Activated naive CD4-positive, alpha-beta T cell treated with anti-CD3 and anti-CD28 coated beads, Interleukin-2, amount 50 U/mL, for 16 hours (primary cell): ENCODE measurements at places on chromosomes 16 and 17.

DNA sequence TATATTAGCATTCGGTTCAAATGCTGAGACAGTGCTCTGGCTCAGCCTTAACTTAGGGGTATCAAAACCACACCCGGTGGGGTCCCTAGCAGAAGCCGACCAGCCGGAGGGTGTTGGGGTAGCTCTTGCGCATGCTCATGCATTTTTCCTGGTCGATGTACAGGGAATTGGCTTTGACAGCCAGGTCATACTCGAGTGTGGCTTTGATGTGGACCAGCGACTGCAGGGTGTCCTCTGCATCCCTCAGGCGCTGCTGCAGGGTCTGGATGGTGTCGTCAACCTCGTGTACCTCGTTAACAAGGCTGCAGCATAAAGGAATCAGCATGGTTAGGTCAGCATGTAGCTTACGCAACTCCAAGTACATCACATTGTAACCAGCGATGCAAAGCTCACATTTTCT is 37.5 kb downstream of the TEKT3 start:
- DNase-seq = no peak

DNA sequence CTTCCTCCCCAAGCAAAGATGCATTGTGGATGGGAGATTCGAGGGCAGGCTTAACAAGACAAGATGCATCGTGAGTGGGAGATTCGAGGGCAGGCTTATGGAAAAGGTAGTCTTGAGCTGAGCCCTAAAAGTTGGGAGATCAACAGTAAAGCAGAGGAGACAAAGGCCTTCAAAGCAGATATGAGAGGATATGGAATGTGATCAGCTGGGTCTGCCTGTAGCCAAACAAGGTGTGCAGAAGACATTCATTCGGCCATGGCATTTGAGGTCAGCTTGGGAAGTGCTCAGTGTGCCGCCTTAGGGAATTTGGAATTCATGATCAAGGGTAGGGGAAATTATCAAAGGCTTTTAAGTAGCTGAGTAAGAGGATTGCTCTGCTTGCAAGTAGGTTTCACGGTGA is 39.5 kb downstream of the DNAH9 start:
- no peak for DNase-seq

DNA sequence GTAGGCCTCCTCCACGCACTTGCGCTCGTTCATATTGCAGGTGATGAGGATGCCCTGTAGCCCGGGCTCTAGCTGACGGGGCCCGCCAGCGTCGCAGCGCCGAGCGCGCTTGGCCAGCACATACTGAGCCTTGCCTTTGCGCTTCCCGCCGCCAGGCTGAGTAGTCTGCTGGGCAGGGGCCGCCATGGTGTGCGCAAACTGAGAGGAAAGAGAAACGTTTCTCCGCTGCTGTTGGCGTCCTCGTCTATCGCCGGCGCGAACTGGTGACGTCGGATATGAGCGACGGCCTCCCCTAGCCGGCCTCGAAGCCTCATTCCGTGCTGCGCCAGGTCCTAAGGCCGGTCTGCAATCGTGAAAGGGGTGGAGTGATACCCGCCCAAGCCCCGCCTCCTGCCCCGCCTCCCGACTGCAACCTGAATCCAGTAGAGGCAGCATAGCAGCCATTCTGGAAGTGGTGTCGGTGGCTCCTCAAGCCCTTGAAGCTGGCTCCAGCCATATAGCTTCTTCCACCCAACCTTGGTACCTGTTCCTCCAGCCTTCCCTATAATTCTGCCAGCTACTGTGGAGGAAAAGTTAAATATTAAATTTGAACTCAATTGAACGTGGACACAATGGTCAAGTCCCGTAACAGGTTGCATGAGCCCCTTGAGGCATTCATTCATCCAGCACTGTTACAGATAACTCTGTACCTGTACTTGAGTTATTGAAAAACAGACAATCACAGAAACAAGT is at the start of gene THUMPD1:
Gene THUMPD1, minus strand, starts transcription at position 265 of the 732 bp plus-strand sequence. Its CDS starts 79 bp downstream, at position 186.
- DNase-seq = peak; percentile 99

GRCh38 chr16:51172368-51172767 is 21.3 kb upstream of the SALL1 start:
- DNase-seq = no peak

DNA sequence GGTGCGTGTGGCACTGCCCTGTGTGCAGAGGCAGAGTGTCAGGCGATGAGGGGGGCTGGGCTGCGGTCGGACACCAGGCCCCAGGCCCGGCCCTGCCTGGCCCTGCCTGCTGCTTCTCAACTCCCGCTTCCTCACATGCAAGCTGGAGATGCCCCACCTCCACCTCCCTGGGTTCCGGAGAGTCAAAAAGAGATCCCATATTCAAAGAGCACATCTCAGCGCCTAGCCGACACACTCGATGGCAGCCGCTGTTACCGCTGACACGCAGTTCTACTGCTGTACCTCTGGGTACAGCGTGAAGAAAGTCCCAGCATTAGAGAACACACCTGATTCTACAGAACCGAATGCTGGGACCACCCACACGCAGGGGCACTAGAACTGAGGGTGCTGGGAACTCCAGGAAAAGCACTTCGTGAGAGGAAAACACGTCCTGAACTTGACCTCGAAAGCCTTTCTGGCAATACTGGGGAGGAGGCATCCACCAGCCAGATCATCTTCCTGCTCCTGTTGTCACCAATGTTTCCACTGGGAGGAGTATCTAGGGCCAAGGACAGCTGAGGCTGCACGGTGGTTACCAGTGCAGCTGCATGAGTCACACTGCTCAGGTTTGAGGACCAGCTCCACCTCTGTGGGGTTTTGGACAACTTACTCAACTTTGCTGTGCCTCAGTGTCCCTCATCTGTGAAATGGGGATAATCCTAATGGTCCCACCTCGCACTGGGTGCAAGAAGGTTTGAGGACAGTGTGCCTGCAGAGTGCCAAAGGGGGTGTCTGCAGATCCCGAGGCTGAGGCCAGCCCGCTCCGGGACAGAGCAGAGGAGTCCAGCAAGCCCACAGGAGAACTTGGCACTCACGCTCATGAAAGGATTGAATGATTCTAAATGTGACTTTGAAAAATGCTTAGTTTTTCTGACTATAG is 100.4 kb upstream of the DNAH17 start:
- DNase-seq = no peak

DNA sequence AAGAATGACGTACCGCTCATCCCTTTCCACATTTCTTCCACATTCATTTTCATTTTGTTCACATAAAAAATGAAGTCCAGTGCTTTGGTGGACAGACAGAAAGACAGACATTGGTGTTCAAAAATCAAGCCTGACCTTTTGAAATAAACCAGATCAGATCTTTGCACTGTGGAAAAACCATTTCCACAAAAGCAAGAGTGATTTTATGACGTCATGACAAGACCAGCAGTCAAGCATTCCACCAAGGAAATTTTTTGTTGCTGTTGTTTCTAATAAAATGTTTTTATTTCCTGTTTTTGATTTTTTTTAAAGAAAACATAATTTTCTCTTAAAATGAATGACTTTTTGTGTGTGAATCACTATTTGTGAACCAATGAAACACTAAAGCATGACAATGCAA is 350.0 kb downstream of the KCNJ2 start:
- no peak for DNase-seq

- DNase-seq = no peak
These were observed 5.1 kb downstream of the BPTF start for GRCh38 chr17:67830440-67830839.

GRCh38 chr17:36862116-36862920 is 75.0 kb upstream of the LHX1 start:
- no peak for DNase-seq

- DNase-seq = no peak
These were observed 46.5 kb downstream of the STX8 start for GRCh38 chr17:9529033-9529700.

DNA sequence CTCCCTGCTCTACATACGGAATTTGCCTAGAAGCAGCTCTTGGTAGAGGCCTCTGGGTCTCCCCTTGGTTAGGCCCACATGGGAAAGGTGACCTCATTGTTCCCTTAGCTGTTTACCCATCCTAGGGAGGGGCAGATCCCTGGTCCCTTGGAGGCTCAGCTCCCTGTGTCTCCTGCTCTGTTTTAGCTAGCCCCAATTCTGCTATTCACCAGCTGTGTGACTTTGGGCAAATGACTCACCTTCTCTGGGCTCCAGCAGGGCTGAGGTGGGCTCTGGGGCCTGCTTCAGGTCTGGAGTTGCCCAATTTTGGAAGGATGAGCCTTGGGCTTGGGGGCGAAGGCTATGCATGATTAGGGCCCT is 3.9 kb downstream of the ABCC3 start:
- DNase-seq = no peak

- no peak for DNase-seq
These were observed 11.3 kb upstream of the SKAP1 start for GRCh38 chr17:48441231-48441711.

DNA sequence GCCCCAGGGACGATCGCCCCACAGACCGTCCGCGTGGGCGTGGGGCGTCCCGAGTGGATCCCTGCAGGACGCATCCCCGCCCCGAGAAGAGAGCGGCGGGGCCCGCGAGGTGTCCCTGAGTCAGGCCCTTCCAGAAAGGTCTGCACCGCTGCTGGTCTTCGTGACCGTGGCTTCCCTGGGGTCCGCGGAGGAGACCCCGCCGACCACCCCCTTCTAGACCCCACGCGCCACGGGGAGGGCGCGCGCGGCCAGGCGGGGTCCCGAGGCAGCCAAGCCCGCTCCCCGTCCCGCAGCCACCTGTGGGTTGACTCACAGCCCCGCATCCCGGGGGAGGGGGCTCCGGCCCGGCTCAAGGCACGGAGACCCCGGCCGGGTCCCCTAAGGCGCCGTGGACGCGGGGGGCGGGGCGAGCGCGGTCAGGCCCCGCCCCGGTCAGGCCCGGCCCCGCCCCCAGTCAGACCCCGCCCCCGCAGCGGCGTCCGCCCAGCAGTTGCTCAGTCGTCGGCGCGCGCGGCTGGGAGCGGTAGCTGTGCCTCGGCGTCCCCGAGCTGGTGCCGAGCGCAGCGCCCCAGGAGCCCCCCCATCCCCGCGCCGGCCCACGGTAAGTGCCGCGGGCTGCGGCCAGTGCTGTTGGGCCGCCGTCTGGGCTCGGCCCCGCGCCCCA is at the start of gene BAIAP3:
Gene BAIAP3, plus strand, starts transcription at position 497 of the 664 bp plus-strand sequence. CDS start 4,905 bp downstream, outside the sequence.
- DNase-seq = peak; percentile 43

GRCh38 chr16:86118467-86119307 is 219.7 kb downstream of the IRF8 start:
- DNase-seq = no peak

- DNase-seq = no peak
These were observed 16.6 kb upstream of the TERF2 start for GRCh38 chr16:69402439-69402838.

DNA sequence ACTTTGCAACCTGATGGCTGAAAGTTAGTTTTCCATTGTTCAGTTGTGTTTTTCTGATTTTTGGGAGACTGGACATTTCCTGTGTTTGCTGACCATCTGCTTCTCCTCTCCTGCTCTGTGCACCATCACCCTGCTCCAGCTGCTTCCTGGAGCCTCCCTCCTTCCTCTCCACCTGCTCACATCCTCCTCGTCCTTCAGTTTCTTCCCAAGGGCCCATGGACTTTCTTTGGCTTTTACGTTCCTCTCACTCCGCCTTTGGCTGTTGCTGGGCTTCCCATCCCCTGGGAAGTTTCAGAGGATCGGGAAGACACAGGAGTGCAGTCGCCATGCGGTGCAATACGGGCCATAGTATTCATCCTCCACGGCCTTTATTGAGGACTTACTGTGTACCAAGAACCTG is 61.6 kb downstream of the TNFRSF13B start:
- no peak for DNase-seq

DNA sequence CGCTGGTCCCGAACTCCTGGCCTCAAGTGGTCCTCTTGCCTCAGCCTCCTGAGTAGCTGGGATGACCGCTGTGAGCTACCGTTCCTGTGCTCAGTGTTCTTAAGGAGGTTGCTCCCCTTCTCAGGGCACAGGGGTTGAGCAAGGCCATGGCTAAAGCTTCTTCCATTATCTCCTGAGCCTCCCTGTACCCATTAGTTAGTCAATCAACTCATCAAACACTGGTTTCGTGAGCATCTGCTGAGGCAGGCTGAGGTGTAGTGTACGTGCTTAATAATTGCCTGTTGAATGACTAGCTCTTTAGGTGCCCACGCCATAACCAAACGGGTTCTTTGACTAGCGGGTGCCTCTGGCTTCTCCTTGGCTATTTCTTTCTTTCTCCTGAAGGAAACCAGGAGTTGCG is 11.7 kb downstream of the SGCA start:
- DNase-seq = no peak

- DNase-seq = no peak
These were observed 399.2 kb downstream of the SLC39A11 start for GRCh38 chr17:72693151-72693878.

DNA sequence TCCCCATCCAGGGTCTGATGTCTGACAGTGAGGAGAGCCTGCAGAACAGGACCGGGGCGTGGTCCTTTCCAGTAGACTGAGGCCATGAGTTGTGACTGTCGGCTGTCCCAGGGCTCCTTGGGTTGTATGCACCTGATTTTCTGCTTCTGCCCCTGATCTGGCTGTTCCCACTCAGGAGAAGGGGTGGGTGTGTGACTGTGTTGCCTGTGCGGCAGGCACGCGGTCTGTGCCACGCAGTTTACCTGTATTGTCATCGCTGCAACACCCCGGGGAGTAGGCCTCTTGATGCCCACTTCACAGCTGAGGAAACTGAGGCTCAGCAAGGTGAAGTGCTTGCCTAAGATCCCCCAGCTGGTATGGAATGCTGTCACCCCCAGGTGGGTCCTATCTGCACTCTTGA is 1.4 kb downstream of the CRISPLD2 start:
- no peak for DNase-seq

DNA sequence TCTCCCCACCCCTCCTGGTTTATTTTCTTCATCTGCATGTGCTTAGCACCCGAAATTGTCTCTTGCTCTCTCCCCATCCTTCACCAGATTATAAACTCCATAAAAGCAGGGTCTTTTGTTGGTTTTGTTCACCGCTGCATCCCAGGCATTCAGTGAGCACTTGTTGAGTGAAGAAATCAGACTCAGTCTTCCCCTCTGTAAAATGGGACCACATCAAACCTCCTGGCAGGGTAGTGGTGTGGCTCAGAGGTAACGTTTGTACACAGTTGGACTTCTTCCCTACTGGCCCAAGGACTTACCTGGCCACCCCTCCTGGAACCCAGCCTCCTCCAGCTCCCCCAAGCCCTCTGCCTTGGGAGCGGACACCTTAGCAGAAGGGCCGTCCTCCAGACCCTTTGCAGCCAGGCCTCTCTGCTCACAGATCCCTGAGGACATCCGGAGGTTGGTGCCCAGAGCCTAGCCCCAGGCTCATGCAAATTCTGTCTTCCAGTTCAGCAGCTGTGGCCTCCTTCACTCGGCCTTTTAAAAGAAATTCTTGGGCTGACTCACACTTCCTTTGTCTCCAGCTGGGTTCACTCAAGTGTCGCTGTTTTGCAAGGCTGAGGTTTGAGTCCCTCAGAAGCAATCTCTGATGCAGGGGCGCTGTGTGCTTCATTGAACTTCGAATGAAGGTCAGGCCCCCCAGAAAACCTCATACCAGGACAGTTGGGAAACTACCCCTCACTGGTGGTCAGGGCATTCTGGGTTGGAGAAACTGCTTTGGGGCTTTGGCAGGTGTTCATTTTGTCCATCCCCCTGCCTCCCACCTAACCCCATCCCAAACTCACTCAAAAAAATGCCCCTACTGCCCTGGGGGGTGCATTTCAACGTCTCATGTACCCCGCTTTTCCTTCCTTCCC is 16.8 kb upstream of the RMI2 start:
- peak; percentile 44 for DNase-seq

GRCh38 chr17:69350911-69351310 is 24.0 kb upstream of the ABCA5 start:
- no peak for DNase-seq
